GM10248 (cell line): ENCODE measurements at places on chromosomes 4 and X.

DNA sequence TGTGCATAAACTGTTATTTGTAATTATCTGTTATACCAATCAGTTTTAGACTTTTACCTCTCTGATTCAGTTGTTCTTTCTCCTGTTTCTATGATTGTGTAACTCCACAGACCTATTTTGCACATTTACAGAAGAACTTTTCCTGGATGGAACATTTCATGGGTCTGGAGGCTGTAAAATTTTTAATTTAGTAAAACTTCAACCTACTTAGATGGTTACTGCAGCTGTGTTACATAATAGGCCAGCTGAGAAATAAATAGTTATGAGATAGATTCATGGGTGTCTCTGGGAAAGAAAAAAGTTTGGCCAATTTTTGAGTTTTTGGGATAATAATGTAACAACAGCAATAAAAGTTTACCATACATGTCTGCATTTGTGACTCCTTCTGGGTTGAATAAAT, 253.5 kb downstream of the ARHGAP24 start:
- DNase-seq = no peak

- DNase-seq = no peak
Measured at GRCh38 chr4:74625981-74626380, 168.3 kb downstream of the BTC start.

DNA sequence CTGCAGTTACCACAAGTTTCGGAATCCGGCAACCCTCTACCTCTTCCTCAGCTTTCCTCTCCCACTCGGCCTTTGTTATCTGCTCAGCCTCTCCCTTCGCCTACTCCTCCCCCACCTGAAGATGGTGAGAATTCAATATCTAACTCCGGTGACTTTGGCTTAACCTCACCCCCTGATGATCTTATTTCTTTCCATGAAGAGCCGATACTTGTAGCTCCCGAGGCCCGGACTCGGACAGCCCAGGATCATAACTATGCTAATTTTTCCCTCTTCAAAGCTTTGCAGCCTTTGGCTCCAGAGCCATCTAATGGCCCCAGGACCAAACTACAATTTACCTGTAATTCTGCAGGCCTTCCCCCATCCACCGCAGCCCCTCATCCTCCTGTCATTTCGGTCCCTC, 32.0 kb upstream of the MGST2 start:
- DNase-seq = no peak

DNA sequence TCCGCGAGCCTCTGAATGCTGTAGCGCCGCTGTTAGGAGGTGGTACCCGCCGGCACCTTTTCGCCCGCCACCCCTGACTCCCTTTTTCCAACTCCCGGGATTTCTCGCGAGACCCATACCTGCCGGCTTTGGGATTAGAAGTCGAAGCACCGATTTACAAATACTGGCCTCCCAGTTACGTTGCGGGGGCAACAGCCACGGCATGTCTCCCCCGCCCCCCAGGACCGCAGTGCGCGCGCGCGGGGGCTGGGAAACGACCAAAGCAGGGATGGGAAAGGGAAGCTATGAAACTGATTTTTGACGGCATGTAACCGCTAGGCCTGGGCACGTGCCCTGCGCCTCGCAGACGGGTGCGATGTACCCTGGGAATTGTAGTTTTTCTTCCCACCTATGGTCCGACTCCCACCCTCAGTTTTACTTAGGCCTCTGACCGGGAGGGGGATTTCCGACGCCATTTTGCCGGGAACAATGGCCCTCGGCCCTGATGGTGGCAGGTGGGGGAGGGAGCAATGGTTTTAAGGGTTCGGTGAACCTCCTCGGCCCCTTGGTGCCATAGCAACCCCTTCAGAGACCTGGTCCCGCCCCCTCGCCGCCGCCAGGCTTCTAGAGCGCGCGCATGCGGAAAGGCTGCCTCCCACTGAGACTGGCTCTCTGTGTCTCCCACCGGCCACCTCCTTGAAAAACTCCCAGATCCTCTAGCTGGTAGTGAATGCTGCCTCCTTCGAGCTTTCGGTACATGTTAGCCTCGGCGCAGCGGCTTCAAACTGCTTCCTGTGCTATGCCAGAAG, 772 bp upstream of the WNK3 start:
- DNase-seq = peak; percentile 22

DNA sequence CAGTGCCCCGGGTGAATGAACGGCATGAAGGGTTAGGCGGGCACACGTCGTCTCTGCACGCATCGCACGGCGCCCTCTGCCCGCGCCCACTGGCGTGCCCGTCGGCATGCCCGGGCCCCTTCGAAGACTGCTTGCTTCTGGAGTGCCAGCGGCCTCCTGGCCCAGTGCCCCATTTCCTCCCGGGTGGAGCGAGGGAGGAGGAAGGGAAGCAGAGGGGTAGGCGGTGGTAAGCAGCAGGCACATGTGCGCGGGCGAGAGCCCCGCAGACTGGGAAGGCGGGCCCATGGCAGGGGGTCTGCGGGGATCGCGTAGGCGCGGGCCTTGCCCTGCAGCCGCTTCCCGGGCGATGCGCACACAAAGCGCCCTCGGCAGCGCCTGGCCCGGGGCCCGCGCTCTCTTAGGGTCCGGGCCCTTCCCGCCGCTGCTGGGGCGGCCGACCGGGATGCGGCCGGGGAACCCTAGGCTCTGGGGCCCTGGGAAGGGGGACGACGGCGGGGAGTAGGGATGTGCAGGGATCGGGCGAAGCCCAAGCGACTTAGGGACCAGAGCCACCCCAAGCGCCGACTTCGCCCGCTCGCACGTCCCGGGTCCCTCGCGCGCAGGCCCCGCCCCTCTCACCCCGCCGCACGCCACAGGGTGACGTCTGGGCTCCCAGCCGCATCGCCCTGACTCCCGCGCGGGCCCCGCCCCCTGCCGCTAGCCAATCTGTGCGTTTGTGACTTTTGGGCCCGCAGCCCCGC, 866 bp upstream of the EMD start:
- peak; percentile 81 for DNase-seq

- no peak for DNase-seq
Measured at GRCh38 chr4:42399393-42399792, 2.1 kb downstream of the SHISA3 start.

DNA sequence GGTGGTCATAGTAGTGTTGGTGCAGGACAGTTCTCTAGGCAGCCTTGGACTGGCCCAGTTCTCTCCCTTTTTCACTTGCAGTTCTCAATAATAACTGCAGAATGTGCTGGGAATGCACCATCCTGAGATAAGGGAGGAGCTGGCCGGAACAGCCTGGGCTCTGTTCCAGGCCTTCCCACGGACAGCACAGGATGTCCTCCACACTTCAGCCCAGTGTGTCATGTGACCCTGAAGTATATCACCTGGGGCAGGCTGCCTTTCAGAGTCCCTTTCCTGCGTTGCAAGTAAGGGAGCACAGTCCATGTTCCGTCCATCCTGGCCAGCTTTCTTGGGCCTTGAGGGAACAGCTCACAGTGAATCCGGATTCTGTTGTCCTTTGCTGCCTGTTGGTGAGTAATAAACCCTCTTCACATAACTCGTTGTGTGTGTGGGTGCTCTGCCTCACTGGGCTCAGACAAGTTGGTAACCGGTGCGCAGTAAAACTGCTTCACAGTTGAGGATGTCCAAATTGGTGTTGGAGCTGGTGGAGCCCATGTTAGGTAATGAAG, 32.3 kb upstream of the BBS12 start:
- no peak for DNase-seq

DNA sequence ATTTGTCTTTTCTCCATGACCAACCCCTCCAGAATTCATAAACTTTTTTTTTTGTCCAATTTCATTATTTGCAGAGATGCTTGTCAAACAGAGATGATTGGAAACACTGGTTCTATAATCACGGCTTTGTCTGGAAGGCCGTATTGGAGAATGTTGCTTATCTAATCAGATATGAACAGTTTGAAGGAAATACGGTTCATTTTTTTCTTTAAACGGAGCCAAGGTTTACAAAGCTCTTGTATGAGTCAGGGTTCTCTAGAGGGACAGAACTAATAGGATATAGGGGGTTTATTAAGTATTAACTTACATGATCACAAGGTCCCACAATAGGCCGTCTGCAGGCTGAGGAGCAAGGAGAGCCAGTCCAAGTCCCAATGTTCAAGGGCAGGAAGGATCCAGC, 1415.8 kb downstream of the C4orf33 start:
- DNase-seq = no peak

GRCh38 chr4:186351668-186352194, 85.7 kb downstream of the F11 start:
- DNase-seq = no peak

DNA sequence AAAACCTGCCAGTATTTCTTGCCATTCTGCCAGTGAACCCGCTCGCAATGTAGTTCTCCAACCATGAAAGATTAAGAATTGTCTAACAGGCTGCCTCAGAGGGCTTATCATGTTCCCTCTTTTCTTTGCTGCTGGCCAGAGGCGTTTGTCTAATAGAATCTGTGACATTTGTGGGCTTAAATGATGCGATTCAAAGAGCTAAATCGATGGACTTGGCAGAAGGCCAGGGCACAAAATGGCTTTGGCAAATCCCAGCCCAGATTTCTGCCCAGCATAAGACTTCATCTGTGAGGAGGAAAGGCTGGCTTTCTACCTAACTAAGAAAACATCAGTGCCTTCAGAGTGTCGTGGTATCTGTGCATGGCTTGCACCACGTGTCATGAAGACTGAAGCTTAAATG, 79.9 kb downstream of the TRPC5OS start:
- DNase-seq = no peak

DNA sequence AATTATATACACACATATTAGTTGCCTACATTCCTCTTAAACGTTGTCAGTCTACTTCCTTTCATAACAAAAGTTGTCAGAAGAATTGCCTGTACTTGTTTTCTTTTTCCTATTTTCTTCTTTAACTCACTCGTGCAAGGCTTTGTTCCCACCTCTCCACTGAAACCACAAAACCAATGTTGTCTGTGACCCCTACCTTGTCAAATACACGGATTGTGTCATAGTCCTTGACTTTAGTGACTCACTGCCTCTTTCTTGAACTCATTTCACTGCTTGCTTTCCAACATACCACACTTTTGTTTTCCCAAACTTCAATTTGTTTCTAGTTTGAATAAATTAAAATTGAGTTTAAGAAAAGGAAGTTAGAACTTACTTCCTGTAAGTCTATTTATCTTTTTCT, 283.9 kb upstream of the AGA start:
- DNase-seq = no peak

- DNase-seq = no peak
Measured at GRCh38 chr4:75189711-75190335, 256.9 kb downstream of the PARM1 start.

- no peak for DNase-seq
Measured at GRCh38 chr4:39936565-39937418, 40.9 kb downstream of the PDS5A start.

DNA sequence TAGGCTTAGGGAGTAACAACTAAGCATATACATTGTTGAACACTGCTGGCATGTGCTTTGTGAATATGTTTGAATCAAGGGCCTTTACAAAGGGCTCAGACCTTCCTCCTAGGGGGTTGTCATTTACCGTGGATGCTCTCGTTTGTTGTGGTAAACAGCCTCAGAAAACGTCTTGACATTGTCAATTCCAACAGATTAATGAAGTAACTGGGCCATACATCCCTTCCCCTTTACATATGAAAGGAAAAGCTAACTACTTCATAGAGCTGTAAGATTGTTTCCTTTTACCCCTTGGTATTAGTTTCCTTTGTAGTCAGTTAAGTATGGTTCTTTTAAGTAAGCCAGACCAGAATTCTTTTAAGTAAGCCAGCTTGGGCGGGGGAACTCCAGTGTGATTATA, 42.9 kb downstream of the FAT4 start:
- no peak for DNase-seq

DNA sequence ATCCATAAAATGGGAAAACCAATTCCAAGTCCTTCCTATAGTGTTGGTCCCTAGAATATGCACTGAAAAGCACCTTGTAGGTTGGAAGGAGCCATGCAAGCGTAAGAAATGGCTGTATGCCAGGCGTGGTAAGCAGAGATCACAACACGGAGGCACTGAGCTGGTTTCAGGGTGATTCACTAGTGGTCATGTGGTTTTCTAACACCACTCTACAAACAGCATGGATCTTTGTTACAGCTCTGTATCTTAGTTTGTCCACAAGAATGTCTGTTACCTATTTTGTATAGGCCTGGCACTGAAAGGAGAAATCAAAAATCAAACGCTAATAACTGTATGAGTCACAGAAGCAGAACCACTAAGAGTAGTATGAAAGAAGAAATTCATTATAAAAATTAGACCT, 71.9 kb downstream of the MAGEB17 start:
- no peak for DNase-seq

DNA sequence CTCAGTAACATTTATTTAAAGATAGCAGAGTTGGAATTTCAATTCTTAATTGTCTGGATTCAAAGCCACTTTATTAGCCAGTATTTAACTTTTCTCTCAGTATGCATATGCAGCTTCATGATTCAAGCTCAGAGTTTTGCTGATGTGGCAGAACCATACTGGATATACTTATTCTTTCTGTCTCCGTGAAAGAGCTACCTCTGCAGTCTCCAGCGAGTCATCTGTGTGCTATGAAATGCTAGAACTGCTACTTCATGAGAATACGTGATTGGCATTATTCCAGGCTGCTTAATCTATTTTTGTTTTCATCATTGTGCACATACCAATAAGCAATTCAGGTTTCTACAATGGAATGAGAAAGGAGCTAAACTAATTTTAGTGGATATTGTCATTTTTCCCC, 743.7 kb downstream of the C4orf33 start:
- DNase-seq = no peak

DNA sequence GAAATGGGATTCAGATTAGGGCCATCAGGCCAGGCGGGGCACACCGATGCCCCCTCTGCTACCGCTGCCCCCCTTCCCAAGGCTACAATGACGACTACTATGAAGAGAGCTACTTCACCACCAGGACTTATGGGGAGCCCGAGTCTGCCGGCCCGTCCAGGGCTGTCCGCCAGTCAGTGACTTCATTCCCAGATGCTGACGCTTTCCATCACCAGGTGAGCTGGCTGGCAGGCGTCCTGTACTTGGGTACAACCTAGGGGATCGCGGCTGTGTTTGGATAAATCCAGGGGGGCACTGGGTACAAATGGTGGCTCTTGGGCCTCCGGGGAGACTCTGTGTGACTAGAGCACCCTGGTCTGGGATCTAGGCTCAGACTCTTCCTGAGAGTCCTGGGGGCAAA, 1.1 kb downstream of the EMD start:
- DNase-seq = no peak

DNA sequence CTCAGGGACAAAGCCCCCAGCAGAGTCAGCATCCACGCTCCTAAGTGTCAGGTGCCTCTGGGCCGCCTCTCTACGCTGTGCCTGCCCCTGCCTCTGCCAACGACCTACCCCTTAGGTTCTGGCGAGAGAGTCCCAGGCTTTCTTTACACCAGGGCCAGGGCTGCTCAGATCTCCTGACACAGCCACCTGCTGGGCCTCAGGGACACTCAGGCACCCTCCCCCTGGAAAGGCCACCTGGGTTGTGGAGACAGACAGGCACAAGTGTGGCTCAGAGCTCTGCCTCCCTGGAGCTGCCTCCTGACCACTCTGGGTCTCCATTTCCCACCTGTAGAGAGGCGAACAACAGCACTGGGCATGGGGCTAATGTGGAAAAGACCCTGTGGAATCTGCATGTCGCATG, 90.0 kb upstream of the ADRA2C start:
- no peak for DNase-seq

GRCh38 chrX:112834031-112834845, 6.4 kb downstream of the AMOT start:
- DNase-seq = no peak
